Esophagus squamous epithelium (tissue), 5 donors: ENCODE measurements at places on chromosomes 4 and X. TPM values are rescaled to one million over a fixed set of nuclear protein-coding genes. Genes with fewer than 3 reads are reported as not detected.

DNA sequence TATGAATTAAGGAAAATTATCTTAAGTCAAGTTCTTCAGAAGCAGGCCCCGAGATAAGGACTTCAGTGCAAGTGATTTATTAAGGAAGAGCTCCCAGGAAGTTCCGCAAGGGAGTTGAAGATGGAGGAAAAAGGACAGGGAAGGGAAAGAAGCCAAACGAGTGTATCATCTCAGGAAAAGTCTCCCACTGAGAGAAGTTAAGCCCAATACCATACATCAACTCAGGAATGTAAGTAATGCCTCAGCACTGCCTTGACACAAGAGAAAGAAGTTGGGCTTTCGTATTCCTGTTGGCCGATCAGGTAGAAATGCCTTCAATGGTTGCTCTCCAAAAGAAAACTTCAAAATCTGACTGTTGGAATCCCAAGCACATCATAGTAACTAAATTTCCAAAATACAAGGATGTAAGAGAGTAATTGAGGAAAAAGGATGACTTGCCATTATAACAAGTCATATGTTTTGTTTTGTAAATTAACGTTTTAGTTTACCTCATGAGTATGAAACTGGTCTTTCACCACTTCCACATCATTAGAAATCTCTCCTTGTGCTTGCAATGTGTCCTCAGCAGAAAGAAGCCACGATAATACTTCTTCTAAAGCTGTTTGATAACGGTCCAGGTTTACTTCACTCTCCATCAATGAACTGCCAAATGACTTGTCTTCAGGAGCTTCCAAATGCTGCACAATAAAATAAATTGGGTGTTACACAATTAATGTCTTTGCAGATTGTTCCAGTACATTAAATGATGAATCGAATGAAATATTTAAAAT lies 566.7 kb downstream of the DMD start:
- no peak overlapping the region for H3K27ac ChIP-seq
- H3K4me1 ChIP-seq: no peaks in the 10 kb centered on the region
- H3K36me3 ChIP-seq: no peaks in the 10 kb centered on the region
- no peak overlapping the region for H3K4me3 ChIP-seq

GRCh38 chr4:122458625-122459024 lies 2.1 kb upstream of the IL2 start:
- no peaks in the 10 kb centered on the region for H3K4me1 ChIP-seq
- H3K27me3 ChIP-seq: no peaks in the 10 kb centered on the region
- H3K4me3 ChIP-seq: no peak overlapping the region

DNA sequence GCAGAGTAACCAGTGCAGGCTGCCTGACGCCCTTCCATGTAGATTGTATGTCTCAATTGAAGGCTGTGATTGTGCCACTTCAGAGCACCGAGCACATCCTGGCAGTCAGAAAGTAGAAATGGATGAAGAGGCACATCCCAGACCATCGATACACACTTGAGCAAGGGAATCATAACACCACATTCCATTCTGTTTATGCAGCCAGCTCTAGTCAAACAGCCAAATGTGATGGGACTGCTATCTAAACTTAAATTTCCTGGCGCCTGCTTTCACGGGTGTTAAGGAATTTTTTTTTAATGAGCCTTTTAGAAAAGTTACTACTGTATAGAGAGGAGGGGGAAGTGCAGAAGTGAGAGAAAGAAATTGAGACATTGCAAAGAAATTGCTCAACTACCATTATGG lies 84.4 kb downstream of the PPARGC1A start:
- H3K4me1 ChIP-seq: no peaks in the 10 kb centered on the region
- DNase-seq: no peak
- H3K27me3 ChIP-seq: no peaks in the 10 kb centered on the region
- H3K36me3 ChIP-seq: no peaks in the 10 kb centered on the region
- no peak overlapping the region for H3K27ac ChIP-seq

DNA sequence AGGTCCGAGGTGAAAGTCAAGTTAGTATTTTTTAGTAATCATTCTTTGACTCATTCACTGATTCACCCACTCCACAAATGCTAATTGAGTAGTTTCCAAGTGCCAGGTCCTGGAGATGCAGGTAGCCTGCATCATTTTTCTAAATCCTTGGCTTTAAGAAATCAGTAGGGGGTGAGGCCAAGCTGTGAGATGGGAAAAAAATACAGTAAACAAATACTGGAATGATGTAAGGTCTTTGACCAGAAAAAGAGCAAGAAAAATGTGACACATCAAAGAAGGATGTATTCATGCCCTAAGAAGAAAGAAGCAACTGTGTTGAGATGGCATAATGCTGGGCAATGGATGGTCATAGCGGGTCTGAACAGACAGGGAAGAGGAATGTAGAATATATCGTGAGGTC lies 1386.6 kb downstream of the PCDH7 start:
- DNase-seq: no peak
- no peak overlapping the region for H3K27ac ChIP-seq
- H3K27me3 ChIP-seq: no peaks in the 10 kb centered on the region

The PRPS2 gene
- total RNA-seq: 21.6 TPM
